ENCODE measurements at places on chromosomes 2 and 18.

DNA sequence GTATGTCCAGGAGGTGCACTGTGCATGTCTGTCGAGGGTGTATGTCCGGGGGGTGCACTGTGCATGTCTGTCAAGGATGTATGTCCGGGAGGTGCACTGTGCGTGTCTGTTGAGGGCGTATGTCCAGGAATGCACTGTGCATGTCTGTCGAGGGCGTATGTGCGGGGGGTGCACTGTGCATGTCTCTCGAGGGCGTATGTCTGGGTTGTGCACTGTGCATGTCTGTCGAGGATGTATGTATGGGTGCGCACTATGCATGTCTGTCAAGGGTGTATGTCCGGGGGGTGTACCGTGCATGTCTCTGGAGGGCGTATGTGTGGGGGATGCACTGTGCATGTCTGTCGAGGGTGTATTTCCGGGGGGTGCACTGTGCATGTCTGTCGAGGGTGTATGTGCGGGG is 249.3 kb upstream of the MYT1L start:
- no peak for DNase-seq

- DNase-seq, result no peak
These were observed 996 bp downstream of the TGFBRAP1 start for GRCh38 chr2:105328281-105329196.

DNA sequence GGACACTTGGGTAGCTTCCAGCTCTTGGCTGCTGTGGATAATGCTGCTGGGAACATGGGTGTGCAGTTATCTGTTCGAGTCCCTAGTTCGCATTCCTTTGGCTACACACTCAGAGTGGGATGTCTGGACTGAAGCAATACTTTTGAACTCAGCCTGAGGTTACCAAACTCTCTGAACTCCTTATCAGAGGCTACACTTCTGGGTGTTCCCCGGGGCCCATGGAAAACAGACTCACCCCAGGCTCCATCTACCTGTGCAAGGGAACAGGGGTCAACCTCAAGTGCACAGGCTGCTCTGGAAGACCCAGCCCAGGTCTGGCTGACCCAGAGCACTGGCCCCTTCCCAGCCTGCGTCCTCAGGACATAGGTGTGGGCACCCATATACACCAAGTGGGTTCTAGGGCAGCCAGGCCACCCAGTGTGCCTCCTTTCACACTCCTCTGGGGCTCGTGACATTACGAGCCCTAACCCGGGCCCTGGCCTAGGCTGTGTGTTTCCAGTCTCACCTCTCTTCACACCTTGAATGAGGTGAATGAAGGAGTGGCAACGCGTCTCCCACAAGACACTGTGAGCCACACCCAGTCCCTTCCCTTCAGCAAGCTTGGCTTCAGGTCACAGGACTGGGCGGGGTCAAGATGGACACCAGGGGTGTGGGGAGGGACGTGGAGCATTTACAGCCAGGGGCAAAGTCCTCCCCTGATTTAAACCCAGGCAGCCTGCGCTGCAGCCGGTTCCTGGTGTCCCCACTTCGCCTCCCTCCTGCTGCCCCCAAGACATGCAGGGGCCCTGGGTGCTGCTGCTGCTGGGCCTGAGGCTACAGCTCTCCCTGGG is at the start of gene ALPI:
Gene ALPI (plus strand): TSS at position 728 of the 830 bp plus-strand sequence. CDS start 47 bp downstream, at position 775.
- DNase-seq, result no peak

GRCh38 chr2:150619607-150620330 is 132.3 kb upstream of the RND3 start:
- DNase-seq, result no peak

DNA sequence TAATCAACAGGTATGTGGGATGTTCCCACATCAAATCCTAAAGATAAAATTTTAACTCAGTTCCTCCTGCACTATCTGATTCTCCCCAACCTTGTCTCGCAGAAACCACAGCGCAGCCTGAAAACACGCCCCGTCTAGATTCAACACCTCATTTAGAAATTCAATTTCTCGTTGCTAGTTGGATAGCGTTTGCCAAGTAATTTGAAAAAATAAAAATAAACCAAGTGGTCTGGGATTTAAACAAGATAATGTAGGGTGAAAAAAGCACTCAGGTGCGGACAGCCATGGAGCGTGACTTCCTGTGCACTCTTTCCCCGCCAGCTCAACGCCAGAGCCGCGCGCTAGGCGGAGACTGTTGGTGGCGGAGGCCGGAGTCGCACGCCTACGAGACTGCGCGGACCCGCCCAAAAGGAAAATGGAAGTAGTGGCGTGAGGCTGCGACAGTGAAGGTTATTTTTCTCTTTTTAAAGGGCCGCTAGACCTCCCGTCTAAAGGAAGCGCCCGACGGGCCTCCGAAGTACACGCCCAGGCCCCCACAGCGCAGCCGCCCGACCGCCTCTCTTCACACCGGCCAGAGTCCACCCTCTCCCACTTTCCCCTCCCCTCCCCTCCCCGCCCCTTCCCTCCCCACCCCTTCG is 615 bp upstream of the CCNT2 start:
- peak; percentile 91 for DNase-seq

- no peak for DNase-seq
These were observed 53.0 kb upstream of the GLI2 start for GRCh38 chr2:120682654-120683053.

DNA sequence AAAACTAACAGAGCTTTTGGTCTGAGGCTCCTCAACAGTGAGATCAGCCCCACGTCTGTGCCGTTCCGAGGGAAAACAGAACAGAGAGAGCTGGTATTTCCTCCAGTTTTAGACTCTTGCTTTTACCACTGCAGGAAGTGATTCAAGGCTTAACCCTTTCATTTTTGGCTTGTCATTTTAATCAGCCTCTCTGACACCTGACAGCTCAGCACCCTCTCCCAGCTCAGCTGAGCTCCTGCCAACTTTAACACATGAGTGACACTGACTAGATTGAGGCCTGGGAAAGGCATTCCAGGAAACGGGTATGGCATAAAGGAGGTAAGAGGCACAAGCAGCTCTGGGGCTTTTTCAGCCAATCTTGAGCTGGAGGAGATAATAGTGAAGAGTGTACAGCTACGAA is 239.4 kb upstream of the SKOR2 start:
- DNase-seq, result peak; percentile 3

GRCh38 chr2:72137498-72138010 is 10.1 kb downstream of the CYP26B1 start:
- DNase-seq, result peak; percentile 31

DNA sequence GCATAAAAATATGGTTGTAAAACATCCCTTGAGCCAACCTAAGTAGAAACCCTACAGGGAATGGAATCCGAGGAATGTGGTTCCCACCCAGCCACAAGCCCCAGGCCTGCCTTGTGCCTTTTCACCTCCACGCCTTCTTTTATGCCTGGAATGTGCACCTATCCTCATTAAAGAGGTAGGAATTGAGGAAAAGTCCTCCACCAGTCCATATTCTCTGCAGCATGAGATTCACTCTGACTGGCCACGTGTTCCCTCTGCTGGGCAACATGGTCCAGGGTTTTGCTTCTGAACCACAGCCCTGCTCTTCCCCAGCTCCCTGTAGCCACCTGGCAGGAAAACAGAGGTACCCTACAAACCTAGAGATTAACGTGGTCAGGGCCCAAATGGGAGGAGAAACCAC is 787.9 kb upstream of the RAB6C start:
- no peak for DNase-seq

- DNase-seq, result peak; percentile 33
These were observed 111.3 kb downstream of the HDAC4 start for GRCh38 chr2:239289545-239289944.

- no peak for DNase-seq
These were observed 205.3 kb downstream of the ANAPC1 start for GRCh38 chr2:111678651-111679050.

DNA sequence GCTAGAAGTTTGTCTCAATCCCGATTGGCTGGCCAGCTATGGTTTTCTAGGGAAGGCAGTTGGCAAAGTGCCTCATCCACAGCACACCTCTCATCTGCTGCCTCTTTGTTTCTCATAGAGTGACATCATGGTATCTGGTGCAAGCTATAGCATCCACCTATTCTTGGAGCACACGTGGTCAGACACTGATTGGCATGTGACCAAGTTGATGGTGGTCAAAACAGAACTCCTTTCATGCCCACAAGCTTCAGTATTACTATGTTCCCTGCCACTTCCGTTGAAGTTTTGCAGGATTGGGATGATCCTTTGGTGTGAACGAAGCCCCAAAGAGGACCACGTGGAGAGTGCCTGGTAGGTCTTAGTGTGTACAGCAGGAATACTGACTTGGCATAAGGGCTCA is 28.8 kb downstream of the TTC32 start:
- no peak for DNase-seq

DNA sequence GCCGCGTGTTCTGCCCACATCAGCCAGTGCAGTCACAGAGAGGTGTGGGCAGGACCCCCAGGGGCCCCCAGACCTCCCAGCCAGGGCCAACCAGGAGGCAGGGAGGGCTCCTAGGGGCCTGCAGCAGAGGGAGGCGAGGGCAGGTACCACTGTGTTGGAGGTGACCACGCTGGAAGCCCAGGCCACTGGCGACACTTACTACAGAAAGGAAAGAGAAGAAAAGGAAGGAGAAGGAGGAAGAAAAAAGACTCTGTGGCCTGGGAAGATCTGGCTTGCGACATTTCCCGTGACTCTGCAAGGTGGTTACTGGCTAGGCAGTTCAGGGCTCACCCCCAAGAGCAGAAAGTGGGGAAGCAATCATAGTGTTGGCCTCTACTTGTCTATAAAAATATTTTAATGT is 98.1 kb upstream of the BCL2L11 start:
- no peak for DNase-seq

- DNase-seq, result no peak
These were observed 1133.3 kb upstream of the PIK3C3 start for GRCh38 chr18:40821596-40822243.

GRCh38 chr2:108858894-108859293 is 72.3 kb downstream of the CCDC138 start:
- DNase-seq, result no peak

DNA sequence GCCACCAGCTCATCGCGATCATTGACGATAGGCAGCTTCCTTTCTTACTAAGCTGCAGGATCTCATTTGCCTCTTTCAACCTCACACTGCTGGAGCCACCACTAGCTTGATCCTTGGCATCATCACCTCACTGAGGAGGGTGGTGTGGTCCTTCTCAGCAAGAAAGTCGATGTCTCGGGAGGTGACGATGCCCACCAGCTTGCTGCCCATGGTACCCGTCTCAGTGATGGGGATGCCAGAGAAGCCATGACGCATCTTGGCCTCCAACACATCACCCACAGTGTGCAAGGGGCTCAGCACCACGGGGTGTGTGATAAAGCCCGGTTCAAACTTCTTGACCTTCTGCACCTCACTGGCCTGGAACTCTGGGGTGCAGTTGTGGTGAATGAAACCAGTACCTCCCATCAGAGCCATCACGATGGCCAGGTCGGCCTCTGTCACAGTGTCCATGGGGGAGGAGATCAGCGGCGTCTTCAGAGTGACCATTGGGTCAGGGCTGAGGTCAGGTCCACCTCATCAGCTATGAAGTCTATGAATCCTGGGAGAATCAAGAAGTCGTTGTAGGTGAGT is 22.5 kb downstream of the CFLAR start:
- no peak for DNase-seq

- DNase-seq, result no peak
These were observed 48.5 kb upstream of the DTNA start for GRCh38 chr18:34661464-34662087.

GRCh38 chr2:217958206-217958883 is 44.5 kb downstream of the TNS1 start:
- DNase-seq, result no peak

DNA sequence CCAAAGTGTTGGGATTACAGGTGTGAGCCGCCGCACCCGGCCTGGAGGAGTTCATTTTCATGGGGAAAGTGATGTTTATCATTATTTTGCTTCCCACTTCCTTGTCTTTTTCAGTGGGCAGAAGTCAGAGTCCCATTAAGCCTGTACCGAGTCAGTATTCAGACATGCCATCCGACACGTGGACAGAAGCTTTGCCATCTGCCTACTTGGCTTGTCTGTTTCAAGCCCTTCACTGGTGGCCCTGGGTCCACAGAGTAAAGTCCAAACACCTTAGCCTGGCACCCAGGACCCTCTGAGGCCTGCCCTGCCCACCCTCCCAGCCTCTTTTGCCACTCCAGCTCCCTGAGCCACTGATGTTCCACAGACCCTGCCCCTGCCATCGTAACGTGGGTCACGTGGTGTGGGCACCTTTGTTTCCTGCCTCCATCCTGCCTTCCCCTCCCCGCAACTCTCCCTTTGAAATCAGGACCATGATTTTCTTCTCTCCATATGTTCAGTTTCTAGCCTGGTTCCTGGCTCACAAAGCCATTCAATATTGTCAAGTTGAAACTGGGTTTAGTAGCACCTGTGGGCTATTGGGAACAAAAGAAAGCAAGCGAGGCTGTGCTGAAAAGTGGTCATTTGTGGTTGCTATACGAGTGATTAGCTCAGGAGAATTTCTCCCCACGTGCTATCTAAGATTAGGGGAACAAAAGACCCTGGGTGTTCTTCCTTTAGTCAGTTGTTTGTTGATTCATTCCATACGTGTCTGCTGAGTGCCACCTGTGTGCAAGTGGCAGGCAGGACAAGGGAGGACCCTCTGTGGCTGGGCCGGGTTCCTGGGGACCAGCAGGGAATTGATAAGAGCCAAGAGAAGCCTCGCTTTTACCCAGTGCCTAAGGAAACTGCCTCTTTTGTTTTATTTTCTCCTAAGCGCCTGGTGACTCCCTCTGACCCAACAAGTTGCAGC is 5.1 kb upstream of the ODC1 start:
- no peak for DNase-seq

DNA sequence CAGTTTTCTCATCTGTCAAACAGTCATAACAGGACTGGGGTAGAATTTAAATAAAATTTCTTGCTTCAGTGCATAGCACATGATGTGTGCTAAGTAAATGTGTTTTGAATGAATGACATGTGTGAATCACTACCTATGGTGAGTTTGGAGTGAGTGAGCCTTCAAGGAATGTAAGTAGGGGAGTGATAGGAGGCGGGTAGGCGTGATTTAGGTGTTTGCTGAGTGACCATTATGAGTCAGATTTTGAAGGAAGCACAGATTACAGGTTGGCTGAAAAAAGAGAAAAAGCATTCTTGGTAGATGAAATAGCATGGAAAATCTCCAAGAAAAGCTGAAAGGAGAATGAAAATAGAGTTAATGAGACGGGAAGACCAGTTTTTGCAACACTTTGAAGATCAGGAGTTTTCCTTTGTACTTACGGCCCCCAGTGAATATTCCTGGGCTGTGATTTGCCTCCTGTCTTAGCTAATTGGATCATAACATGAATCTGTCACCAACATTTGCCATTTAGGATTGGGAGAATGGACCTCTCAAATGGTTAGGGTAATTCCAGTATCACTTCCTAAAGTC is 136.9 kb upstream of the GATA6 start:
- no peak for DNase-seq

DNA sequence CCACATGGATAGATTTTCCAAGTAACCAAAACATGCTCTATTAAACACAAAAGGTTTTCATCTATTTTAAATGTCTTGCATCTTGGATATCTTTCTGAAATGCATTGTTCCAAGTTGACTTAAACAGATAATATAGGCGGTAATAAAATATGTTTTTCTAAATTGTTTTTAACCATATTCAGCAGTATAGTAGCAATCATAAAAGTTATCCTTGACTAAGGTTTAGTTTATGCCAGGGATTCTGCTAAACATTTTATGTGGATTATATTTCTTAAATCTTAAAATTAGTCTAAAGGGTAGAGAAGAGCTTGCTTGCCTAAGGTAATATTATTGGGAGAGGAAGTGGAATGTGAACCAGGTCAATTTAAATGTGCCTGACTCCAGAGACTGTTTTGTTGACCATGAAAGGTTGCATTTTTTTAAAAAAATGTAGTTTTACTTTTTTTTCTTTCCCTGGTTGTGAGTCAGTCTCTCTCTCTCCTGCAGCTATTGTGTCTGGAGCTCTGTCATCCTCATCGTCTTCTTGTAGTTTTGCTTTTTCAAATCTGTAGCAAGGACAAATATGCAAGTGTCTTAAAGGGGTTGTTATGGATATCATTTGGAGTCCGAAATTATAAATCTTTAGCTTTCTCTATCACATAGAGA is 309.1 kb upstream of the COL3A1 start:
- DNase-seq, result no peak

Measured in T-helper 2 cell treated with Interferon-gamma antibody and Interleukin-4, amounts not matched to agents 5 μg/mL and 100 μg/mL, for 36 hours (primary cell).